Esophagus squamous epithelium (tissue), 5 donors: ENCODE measurements at places on chromosomes 2 and 18.

DNA sequence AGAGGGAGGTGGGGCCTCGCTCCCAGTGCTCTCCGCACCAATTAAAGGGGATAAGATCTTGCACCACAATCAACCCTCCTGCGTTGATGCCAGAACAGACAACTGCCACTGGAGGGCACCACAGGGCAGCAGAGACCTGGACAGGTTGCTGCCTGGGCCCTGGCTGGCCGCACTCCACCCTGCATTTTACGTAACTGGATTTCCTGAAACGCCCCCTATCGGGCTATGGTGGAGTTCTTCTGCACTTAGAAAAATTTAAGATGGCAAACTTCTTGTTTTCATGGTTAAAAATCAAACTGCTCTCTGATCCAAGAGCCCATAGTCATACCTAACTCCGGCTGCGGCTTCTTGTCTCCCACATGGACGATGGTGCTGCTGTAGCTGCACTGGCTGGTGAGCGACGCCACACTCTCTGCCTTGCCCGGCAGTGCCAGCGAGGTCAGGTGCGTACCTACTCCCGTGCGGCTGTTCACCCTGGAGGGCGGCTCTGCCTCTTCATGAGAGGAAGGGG lies 16.8 kb upstream of the HES6 start:
- no peak overlapping the region for H3K27ac ChIP-seq
- DNase-seq = peak; percentile 22
- no peaks in the 10 kb centered on the region for H3K27me3 ChIP-seq

GRCh38 chr18:40868110-40868858 lies 1086.8 kb upstream of the PIK3C3 start:
- DNase-seq = no peak
- no peaks in the 10 kb centered on the region for H3K4me1 ChIP-seq
- H3K27ac ChIP-seq = no peak overlapping the region
- no peaks in the 10 kb centered on the region for H3K36me3 ChIP-seq
- no peaks in the 10 kb centered on the region for H3K27me3 ChIP-seq

GRCh38 chr2:149330127-149331022 lies at the start of gene LYPD6:
TSS of gene LYPD6 (plus strand) at chr2:149330587. CDS start at chr2:149437709, 107,122 bp downstream.
- H3K36me3 ChIP-seq = no peaks in the 10 kb centered on the region
- H3K4me1 ChIP-seq = peaks cover 23% of the 10 kb centered on the region
- no peak for DNase-seq

DNA sequence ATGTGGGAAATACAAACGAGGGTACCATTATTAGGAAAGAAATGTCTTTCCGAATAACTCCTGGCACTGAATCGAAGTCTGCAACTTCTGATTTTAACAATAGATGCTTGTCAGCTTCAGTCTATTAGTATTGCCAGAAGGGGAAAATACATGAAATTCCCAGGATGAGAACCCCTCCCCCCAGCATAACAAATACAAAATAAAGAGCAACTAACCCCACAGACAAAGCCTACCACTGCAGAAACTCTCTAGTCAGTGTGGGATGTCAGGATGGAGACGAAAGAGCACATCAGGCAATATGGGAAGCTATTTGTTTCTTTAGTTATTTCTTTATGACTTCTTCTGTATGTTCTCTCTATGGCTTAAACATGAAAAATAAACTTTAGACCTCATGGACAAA lies 365.0 kb upstream of the CDH2 start:
- H3K4me1 ChIP-seq = no peaks in the 10 kb centered on the region
- H3K27ac ChIP-seq = no peak overlapping the region
- DNase-seq = no peak

GRCh38 chr2:145070703-145071102 lies 550.8 kb upstream of the ZEB2 start:
- no peak overlapping the region for H3K27ac ChIP-seq
- no peak overlapping the region for H3K4me3 ChIP-seq
- no peaks in the 10 kb centered on the region for H3K36me3 ChIP-seq
- no peak for DNase-seq

- H3K27me3 ChIP-seq = no peaks in the 10 kb centered on the region
- H3K4me1 ChIP-seq = no peaks in the 10 kb centered on the region
- no peak overlapping the region for H3K27ac ChIP-seq
- no peak overlapping the region for H3K4me3 ChIP-seq
- no peak for DNase-seq
Observed at GRCh38 chr2:183185534-183185933, 61.3 kb downstream of the NUP35 start.

GRCh38 chr2:134308474-134309385 lies 54.9 kb downstream of the MGAT5 start:
- no peak overlapping the region for H3K4me3 ChIP-seq
- no peak for DNase-seq
- H3K27me3 ChIP-seq = no peaks in the 10 kb centered on the region
- H3K27ac ChIP-seq = no peak overlapping the region
- no peaks in the 10 kb centered on the region for H3K36me3 ChIP-seq

DNA sequence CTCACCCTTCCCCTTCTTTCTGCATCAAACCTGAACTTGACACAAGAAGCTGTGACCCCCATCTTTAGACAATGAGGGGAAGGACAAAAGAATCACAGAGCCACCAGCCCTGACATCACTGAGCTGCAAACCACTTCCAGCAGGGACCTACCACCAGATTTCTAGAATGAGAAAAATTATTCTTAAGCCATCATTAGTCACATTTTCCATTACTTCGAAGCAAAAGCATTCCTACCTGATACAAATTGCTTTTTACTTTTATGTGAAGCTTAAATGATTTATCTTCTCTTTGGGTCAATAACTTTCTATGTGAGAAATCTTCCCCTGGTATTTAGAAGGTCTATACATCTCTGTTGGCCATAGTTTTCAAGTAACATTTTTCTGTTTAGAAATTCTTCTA lies 134.8 kb downstream of the TCF4 start:
- H3K36me3 ChIP-seq = no peaks in the 10 kb centered on the region
- DNase-seq = no peak
- no peaks in the 10 kb centered on the region for H3K27me3 ChIP-seq
- H3K4me1 ChIP-seq = peaks cover 51% of the 10 kb centered on the region
- H3K4me3 ChIP-seq = no peak overlapping the region

GRCh38 chr2:18154259-18154658 lies 275.8 kb downstream of the KCNS3 start:
- H3K27me3 ChIP-seq = no peaks in the 10 kb centered on the region
- H3K36me3 ChIP-seq = no peaks in the 10 kb centered on the region
- H3K27ac ChIP-seq = no peak overlapping the region
- H3K4me3 ChIP-seq = no peak overlapping the region
- DNase-seq = no peak

GRCh38 chr2:240642061-240642805 lies 17.0 kb downstream of the GPR35 start:
- H3K4me3 ChIP-seq = no peak overlapping the region
- DNase-seq = no peak
- H3K27me3 ChIP-seq = peaks cover 79% of the 10 kb centered on the region
- no peaks in the 10 kb centered on the region for H3K36me3 ChIP-seq
- no peak overlapping the region for H3K27ac ChIP-seq
- H3K4me1 ChIP-seq = peaks cover 12% of the 10 kb centered on the region

DNA sequence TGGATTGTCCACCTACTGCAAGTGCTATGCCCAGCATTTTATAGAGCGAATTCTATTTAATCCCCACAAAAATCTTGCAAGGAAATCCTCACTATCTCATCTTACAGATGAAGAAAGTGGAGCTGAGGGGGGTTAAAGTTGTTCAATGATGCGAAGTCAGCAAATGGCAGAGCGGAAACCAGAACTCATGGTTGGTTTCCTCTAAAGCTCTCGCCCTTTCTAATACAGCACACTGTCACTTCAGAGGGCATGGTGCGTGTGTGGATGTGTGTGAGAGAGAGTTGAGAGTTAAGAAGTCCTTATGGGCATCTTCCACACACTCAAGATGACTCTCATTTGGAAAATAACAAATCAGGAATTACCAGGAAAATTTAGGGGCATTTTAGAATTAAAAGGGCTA lies 78.4 kb downstream of the TGFA start:
- DNase-seq = no peak
- H3K4me3 ChIP-seq = no peak overlapping the region
- H3K36me3 ChIP-seq = no peaks in the 10 kb centered on the region
- H3K4me1 ChIP-seq = no peaks in the 10 kb centered on the region
- no peaks in the 10 kb centered on the region for H3K27me3 ChIP-seq

- no peak overlapping the region for H3K27ac ChIP-seq
- no peak for DNase-seq
- H3K36me3 ChIP-seq = no peaks in the 10 kb centered on the region
- no peak overlapping the region for H3K4me3 ChIP-seq
- H3K27me3 ChIP-seq = no peaks in the 10 kb centered on the region
Observed at GRCh38 chr2:222827417-222827816, 33.4 kb upstream of the ACSL3 start.

DNA sequence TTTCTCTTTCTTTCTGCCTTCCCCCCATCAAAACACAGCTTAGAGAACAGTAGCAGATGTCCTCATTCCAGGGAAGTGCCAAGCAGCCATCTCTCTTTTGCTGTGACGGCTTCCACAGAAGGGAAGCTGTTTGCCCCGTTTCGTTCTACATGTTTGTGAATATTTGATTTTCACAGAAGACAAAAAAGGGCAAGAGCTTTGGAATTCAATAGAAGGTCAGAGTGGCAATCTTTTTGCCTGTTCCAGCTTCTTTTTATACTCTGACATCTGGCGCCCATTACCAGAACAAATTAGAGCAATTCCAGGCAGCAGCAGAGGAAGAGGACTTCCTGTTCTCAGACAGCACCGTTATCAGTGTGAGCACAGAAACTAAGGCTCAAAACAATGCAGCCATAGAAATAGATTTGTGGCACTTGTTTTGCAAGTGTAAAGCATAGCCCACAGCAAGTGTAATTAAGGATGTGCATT lies 79.0 kb upstream of the CDH19 start:
- DNase-seq = no peak
- H3K27me3 ChIP-seq = no peaks in the 10 kb centered on the region
- H3K4me3 ChIP-seq = peak overlapping the region; percentile 36
- H3K36me3 ChIP-seq = no peaks in the 10 kb centered on the region
- H3K27ac ChIP-seq = peak overlapping the region; percentile 31

DNA sequence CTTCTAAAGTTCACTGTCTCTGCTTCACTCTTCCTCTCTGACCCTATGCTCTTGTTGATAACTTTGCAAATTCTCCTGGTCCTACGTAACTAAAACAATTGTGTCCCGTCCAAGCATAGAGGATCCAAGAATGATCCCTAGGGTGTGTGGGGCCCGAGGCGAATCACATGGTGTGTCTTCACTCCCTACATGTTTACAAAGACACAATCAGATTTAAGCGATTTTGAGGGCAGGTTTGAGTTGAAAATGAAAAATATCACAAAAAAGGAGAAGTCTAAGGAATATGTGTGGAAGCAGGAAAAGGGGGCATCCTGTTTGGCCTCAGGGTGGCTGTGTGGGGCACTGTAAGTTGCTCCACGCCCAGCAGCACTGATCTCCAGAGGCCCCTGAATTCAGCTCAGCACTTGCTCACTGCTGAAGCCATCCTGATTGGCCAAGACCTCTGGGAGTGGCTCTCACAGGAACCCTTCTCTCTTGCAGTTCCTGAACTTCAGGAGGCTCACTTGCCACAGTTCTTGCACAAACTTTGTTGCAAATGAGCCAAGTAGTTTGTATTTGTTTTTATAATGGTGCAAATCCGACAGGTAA lies 363.6 kb downstream of the ZNF521 start:
- H3K4me3 ChIP-seq = no peak overlapping the region
- no peaks in the 10 kb centered on the region for H3K27me3 ChIP-seq
- H3K27ac ChIP-seq = peak overlapping the region; percentile 38

- H3K4me3 ChIP-seq = no peak overlapping the region
- no peaks in the 10 kb centered on the region for H3K27me3 ChIP-seq
- H3K36me3 ChIP-seq = no peaks in the 10 kb centered on the region
- peaks cover 41% of the 10 kb centered on the region for H3K4me1 ChIP-seq
- H3K27ac ChIP-seq = no peak overlapping the region
- no peak for DNase-seq
Observed at GRCh38 chr2:128738446-128739110, 419.9 kb upstream of the HS6ST1 start.

DNA sequence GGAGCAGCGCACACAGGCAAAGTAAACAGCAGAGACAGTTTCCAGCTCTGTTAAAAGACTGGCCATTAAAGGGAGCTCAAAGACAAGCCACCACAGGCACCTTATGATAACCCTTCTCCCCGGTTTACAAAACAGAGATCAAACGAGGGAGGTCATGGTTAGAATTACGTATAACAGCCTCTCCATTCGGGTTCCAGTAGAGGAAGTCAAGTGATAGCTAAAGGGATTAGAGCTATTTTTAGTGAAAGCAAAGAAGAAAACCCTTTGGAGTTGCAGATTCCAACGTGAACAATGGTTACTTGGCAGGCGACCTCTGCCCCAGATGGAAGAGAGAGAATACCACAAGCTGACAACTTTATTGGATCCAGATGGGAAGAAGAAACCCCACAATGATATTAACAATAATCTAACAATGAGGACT lies 31.2 kb upstream of the EDAR start:
- H3K4me3 ChIP-seq = no peak overlapping the region
- DNase-seq = no peak
- H3K36me3 ChIP-seq = no peaks in the 10 kb centered on the region
- no peak overlapping the region for H3K27ac ChIP-seq
- H3K27me3 ChIP-seq = peaks cover 8% of the 10 kb centered on the region

- no peaks in the 10 kb centered on the region for H3K36me3 ChIP-seq
- H3K4me1 ChIP-seq = peaks cover 25% of the 10 kb centered on the region
- no peak overlapping the region for H3K4me3 ChIP-seq
- H3K27me3 ChIP-seq = no peaks in the 10 kb centered on the region
Observed at GRCh38 chr2:127400533-127400896, 12.7 kb upstream of the MAP3K2 start.

DNA sequence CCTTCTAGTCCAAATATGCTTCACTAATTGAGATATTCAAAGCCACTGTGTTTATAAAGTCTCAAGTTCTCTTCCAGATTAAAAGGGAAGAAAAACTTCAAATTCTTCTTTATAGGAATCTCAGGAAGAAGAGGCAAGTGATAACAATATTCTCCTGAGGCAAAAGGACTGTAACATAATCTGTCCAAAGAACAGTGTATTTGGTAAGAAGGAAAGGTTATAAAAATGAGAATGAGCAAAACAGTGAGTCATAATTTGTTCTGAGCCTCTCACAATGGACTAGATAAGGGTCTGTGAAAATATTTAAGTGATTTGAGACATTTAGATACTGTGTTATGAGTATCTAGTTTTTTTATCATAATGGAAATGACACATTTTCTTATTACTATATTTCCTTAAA lies 44.3 kb downstream of the SNRPD1 start:
- no peak overlapping the region for H3K4me3 ChIP-seq
- H3K27me3 ChIP-seq = no peaks in the 10 kb centered on the region
- no peak overlapping the region for H3K27ac ChIP-seq
